ENCODE measurements at places on chromosomes 2 and 18.

DNA sequence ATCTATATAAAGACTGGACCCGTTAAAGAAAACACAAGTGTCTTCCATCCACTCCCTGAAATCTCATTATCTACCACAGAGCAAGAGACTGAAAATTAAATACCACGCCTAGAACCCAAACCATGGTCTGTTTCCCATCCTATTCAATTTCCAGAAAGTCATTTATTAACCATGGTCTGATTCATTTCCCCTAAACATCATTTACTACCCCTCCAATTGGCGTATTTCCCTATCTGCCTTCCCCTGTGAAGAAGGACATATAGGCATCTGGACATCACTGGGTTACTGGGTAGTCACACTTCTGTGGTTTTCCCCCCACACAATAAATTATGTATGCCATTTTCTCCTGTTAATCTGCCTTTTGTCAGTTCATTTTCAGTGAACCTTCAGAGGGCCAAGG lies 30.8 kb downstream of the CCDC93 start:
- no peak for DNase-seq

GRCh38 chr18:45171679-45172191 lies 443.5 kb upstream of the SLC14A2 start:
- no peak for DNase-seq

- DNase-seq: no peak
Measured at GRCh38 chr2:120861191-120861575, 125.5 kb downstream of the GLI2 start.

DNA sequence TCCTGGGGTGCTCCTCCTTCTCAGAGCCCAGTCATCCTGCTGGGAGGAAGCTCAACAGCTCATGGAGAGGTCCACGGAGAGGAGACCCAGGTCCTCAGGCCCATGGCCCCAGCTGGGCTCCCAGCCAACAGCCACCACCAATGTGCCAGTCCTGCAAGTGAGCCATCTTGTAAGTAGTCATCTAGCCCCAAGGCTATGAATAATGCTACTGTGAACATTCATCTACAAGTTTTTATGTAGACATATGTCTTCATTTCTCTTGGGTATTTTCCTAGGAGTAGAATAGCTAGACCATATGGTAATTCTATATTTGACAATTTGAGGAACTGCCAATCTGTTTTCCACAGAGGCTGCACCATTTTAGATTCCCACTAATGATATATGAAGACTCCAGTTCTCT lies 166.1 kb downstream of the MTCL1 start:
- DNase-seq: no peak

DNA sequence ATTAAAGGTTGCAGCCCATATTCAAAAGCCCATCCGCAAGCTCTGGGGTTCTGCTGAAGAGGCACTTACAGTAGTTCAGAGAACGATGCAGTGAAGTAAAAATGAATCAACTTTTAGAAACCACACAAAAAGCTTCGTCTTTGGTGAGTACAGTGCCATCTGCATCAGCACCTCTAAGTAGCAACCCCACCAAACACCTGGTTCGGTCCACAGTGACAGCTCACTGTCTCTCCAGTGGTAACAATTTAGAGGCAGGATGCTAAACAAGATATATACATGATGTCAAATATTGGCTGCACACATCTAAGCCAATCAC lies 275.4 kb upstream of the TCF4 start:
- DNase-seq: no peak

DNA sequence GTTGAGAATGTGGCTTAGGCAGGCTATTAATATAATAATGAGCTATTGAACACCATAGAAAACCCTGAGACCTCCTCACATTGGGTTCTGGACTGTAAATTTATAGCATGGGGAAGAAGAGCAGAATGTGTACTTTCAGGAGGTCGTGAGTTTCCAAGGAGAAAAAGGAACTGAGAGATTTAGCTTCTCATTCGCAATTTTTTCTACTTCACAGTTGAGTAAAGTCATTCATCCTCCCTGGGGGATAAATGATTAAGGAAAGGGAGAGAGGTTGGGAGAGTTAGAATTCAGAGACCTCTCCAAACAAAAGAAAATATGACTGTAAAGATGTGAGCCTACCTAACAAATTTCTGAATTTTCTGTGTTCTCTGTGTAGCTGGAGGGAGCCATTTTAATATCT lies 205.8 kb upstream of the CYRIA start:
- no peak for DNase-seq

- DNase-seq: no peak
Measured at GRCh38 chr2:9335322-9335832, 88.0 kb downstream of the ITGB1BP1 start.

DNA sequence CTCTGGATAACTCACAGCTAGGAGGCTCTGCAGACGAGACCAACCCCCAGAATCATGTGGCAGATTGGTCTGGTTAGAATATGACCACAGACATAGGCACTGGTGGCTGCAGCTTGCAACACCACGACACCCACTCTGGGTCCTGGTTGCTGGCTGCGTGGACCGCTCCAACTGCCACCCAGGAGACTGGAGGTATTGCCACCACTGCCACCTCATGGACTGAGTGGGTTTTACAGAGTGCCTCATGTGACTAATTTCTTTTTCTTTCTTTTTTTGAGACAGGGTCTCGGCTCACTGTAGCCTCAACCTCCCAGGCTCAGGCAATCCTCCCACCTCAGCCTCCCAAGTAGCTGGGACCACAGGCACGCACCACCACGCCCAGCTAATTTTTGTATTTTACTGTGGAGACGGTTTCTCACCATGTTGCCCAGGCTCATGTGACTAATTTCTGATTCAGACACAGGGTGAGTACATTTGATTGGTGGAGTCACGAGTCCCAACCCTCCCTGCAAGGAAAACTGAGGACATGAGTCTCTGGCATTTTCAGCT lies 29.9 kb upstream of the NT5DC4 start:
- DNase-seq: no peak

DNA sequence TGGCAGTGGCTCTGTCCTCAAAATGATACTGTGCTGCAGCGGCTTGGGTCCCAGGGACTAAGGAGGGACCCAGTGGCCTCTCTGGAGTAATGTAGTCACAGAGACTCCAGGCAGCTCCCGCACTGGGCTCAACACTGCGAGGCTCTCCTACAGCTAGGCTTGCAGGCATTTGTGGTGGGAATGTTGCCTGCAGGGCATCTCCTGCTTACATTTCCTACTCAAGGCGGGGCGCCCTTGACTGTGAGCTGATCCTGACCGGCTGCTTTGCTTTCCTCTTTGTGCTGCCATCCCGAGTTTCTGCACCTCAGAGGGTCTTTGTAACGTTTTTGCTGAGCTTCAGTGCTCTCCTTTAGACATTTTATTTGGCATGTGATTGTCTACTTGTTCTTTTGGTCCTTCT lies 177.4 kb upstream of the FN1 start:
- no peak for DNase-seq

DNA sequence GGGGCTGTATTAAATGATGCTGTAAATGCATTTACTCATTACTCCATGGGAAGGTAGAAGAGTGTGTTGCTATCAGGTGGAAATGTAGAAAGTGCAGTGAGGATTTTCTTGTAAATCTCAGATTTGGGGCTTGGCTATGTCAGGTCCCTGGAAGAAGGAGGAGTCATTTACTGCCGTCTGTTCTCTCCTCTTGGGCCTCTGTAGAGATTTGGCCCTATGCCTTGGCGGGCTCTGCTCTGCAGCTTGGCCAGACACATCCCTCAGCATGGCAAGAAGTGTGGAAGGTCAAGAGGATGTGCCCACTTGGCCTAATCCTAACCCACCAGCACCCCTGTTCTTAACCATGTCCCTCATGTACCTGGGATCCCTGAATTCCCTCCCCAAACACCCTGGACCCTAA lies 6.7 kb downstream of the IL1R1 start:
- no peak for DNase-seq

- no peak for DNase-seq
Measured at GRCh38 chr2:24382363-24383073, 22.2 kb upstream of the ITSN2 start.

DNA sequence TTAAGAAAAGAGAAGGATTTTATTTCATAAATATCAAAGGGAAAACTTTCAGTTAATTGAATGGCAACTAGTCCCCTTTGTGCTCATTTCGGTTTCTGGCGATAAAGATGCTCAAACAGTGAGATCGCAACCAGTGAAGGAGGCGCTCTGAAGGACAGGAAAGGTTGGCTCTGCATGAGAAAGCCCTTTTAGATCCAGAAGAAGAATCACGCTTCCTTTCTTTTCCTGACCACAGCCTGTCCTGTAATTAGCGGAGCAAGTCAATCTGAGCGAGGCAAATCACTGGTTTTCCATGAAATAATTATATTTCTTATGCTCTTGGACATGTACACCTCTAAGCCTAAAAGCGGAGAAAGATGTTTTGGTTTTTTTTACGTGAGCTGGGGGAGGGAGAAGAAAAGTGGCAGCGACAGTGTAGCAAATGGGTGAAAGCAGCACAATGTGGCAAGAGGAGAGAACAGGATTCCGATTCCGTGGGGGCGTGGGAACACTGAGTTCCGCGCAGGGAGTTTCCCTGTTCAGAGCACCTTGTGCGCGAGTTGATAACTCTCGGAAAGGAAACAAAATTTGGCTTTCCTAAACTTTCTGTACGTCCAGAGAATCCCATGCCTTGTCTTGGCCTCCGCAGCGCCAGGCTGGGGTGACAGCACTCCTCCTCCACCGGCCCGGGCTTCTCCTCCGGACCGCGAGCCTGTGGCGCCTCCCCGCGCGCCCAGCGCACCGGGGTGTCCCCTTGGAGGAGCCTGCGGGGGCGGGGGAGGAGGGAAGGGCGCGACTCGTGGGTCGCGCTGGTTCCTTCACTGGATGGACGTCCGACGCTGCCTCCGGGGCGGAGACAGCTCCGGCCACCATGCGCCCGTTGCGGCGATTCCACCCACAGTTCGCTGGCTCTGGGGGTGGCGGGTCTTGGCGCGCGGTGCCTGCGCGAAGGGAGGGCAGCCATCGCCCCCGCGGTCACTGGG lies 620 bp upstream of the SLC9A2 start:
- DNase-seq: no peak

GRCh38 chr2:99386011-99386410 lies 48.8 kb downstream of the EIF5B start:
- DNase-seq: no peak

DNA sequence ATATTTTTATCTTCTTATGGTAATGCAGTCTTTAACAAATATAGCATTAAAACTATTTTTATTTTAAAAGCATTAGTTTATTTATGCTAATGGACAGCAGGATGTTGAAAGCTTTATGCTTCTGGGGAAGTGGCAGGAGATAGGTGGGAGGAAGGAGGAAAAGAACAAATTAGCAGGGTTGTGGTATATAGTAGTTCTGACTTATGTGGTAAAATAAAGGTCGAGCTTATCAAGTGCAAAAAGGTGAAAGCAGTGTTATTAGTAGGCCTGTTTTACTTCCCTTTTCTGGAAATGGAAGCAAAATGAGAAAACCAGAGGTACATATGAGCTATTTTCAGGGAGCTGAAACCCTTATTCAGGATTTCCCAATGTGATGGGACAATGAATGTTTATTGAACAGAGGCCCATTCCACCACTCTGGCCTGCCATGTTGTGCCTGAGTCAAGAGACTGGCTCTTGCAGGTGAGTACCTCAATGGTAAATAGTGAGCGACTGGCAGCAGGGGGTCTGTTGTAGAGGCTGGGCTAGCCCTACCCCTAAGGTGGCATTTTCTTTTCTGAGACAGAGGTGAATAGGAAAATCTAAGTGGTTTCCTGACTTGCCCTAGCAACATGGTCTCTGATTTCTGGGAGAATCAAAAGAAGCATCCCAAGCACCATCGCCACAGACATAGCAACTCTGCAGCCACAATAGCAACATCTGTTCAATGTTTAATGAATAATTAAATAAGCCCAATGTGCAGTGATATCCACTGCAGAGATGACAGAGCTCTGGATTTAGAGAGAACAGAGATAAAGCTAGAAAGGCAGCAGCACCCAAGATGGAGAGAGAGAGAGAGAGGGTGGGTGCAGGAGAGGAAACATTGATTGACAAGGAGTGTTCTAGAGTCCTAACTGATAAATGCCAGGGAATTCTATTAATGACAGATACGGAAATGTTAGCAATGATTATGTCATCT lies 119.7 kb downstream of the UPP2 start:
- DNase-seq: no peak

DNA sequence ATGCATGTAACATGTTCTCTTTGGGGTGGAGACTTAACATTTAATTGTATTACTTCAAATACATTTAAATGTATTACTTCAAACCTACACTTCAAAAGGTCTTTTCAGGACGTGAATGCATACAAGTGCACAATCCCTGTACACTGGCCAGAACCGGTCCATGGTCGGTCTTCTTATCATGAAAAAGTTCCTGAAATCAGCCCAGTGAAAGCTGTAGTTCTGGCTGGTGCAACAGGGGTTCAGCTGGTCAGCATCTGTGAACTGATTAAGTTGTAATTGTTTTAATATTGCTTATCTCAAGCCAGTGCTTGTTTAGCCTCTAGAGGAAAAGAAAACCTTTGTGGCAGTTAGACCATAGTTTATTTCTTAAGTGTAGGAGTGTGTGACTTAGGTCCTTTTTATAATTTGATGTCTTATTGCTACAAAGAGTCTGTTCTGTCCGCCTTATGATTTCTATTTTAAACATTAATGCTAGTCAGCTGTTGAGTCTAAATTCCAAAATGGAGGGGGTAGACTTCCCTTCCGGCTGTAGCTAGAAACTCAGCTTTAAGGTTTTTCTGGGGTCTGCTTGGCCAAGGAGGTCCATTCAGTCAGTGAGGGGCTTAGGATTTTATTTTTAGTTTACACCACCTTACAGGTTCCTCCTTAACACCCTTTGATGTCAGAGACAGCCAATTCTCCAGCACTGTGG lies 768 bp upstream of the CYBRD1 start:
- DNase-seq: no peak

DNA sequence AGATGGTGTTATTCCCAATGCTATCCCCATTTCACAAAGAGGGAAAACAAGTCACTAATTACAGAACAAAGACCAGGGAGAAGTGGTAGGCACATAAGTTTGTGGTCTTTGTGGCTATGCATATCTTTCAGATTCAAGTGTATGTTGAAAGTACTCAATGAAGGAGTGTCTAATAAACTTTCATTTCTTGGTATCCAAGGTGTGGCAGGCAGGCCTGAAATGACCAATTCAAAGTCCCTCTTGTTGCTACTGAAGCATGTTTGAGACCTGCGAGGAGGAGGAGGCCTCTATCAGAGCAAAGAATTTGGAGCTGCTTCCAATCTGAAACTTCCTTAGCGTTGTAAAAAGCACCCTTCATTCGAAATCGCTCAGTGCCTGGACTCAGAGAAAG lies 60.9 kb upstream of the KLF7 start:
- DNase-seq: no peak

GRCh38 chr2:41771710-41772109 lies 276.1 kb upstream of the PKDCC start:
- DNase-seq: no peak

GRCh38 chr18:2656237-2656980 lies 883 bp downstream of the SMCHD1 start:
- DNase-seq: peak; percentile 92

- no peak for DNase-seq
Measured at GRCh38 chr18:37332628-37333420, 232.8 kb downstream of the CELF4 start.

DNA sequence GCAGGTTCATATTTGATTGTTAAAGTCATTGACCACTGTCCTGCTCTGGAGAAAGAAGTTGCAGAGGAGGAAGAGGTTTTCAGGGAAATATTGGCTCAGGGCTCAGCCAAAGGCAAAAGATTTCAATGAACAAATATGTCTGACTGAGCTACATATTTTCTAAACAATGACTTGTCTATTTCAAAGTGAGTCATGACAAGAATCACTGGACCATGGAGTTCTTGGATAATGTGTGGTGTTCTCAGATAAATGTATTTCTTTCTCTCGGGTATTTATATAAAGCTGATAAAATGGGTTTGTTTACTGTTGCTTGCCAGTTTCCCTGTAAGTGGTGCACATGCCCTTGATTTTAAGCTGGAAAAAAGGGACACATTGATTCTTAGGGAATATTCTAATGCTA lies 34.3 kb upstream of the RMP24 start:
- no peak for DNase-seq
